NCI-H1417 treated with DMSO at 0.1 percent for 48 hours (cell line): ENCODE measurements at places on chromosomes 1 and 21.

- no peak for DNase-seq
Observed at GRCh38 chr1:117067533-117068370, 7.6 kb downstream of the TTF2 start.

- no peak for DNase-seq
Observed at GRCh38 chr1:159953536-159954515, at the start of gene SLAMF9. Gene SLAMF9, minus strand, starts transcription at chr1:159954237. Its CDS starts 100 bp downstream, at chr1:159954137.

GRCh38 chr1:42010381-42010780 is 91.7 kb upstream of the HIVEP3 start:
- DNase-seq: no peak

DNA sequence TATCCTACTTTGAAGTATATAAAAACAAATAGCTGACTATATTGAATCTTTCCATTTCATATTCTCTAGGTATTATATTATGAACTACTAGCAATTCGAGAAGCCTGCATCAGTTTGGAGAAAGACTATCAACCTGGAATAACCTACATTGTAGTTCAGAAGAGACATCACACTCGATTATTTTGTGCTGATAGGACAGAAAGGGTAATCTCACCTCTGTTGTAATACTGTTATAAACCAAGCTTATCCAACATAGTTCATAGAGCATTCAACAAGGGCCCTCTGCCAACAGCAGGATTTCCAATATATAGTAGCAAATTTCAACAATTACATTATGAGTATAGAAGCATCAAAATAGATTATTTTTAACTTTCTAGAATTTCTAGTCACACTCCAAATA is 43.7 kb upstream of the TEKT2 start:
- no peak for DNase-seq

- no peak for DNase-seq
Observed at GRCh38 chr1:1869469-1869868, 21.4 kb downstream of the GNB1 start.

DNA sequence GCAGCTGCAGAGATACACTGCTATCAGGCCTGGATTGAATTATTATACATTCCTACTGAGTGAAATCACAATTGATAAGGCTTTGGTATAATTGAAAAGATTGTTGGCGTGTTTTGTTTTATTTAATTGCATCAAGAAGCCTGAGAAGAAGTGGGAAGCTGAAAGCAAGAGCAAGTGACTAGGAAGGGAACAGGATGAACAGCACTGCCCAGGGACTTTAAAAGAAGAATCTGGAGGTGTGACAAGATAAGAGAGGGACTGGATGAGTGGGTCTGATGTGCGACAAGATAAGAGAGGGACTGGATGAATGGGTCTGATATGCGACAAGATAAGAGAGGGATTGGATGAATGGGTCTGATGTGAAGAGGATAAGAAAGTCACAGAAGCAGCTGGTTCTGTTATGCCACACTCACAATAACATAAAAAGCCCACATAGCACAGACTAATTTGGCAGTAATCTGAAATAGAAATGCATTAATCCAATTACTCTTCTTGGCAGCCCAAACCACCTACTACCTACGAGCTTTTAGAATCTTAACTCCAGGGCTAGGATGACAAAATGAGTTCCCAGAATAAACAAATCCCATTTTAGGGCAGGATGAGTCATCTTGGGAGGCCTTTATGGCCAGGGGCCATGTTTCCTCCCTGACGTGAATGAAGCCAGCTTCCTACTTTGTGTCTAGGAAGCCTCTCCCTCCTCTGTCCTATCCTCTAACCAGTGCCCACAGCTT is 129.7 kb downstream of the DUSP10 start:
- no peak for DNase-seq

- DNase-seq: no peak
Observed at GRCh38 chr1:119266386-119266785, 102.2 kb upstream of the HAO2 start.

DNA sequence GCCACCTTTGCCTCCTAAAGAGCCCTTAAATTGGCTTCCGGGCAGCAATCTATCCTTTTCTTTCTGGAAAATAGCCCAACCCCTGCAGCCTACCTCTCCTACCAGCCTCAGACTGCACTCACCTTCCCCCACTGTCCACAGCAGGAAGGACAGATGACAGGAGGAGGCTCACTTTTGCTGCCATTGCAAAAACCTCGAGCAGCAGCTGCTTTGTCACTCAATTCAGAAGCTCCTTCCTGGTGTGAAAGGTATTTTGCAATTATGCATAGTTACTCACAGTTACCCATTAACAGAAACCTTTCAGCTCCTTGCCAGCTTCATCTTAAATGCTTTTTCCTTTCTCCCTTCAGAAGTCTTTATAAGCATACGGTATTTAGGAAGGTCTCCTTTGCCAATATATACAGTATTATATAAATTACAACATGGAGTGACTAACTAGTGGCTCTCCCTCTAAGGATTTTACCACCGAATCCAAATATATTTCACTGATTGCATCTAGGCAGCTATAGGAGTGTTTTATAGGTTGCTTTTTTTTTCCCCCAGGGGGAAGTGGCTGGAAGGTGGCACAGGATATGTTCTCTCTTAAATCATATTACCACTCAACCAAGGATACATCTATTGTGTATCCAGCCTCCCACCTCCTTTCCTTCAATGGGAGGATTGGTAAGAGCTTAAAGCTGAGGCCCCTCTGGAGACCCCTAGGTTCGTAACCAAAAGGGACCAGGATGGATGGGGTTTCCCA is 142.1 kb upstream of the IPO9 start:
- DNase-seq: peak; percentile 82

- DNase-seq: no peak
Observed at GRCh38 chr1:32619701-32620485, 30.5 kb downstream of the ZBTB8OS start.

- DNase-seq: no peak
Observed at GRCh38 chr1:85027242-85027983, 20.9 kb downstream of the MCOLN3 start.

- no peak for DNase-seq
Observed at GRCh38 chr1:163047951-163048659, 21.1 kb upstream of the RGS4 start.

- DNase-seq: no peak
Observed at GRCh38 chr1:221376286-221376685, 365.6 kb downstream of the DUSP10 start.

DNA sequence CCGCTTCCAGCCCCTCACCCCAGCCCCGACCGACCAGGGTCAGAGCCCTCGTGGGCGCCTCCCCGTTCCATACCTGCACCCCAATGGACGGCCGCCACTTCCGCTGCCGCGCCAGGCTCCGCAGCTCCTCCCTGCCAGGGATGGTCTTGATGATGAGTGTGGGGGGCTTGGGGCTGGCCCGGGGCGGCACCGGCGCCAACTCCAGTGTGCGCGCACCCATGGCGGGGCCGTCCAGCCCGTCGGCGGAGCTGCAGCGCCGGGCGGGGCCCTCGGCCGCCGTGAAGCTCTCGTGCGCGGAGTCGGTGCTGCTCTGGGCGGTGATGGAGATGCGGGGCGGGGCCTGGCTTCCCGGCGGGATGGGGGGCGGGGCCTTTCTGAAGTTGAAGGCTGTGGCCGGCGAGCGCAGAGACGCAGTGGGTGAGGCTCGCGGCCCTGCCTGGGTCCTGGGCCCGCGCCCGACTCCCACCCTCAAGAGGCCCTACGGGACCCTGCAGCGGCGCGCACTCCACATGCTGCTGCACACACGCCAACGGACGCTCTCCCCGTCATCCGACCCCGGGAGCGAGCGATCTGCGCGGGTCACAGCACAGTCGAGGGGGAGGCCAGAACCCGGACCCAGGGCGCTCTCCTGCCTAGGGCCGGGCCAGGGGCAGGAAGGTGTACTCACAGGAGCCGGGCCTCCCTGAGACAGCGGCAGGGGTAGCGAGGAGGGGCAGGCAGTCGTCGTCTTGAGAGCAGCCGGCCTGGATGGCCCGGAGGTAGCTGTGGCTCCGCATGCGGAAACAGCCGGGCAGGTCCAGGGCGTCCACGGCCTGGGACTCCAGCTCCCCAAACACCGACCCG is 26.1 kb upstream of the SMIM12 start:
- no peak for DNase-seq

DNA sequence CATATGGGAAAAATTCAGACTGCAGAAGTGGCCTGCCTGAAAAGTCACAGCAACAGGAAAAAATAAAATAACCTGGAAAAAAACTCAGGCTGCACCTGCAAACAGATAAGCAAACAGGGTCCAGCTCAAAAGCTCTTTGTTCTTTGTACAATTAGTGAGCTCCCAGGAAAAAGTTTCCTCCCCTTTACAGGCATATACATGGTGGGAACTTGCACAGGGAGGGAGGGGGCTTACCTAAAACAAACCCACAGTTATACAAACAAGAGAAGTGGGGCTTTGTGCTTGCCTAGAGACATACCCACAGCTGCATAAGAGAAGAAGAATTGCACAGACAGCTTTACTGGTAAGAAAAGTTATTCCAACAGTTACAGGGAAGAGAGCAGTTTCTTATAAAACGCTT is 31.7 kb upstream of the COG2 start:
- no peak for DNase-seq

DNA sequence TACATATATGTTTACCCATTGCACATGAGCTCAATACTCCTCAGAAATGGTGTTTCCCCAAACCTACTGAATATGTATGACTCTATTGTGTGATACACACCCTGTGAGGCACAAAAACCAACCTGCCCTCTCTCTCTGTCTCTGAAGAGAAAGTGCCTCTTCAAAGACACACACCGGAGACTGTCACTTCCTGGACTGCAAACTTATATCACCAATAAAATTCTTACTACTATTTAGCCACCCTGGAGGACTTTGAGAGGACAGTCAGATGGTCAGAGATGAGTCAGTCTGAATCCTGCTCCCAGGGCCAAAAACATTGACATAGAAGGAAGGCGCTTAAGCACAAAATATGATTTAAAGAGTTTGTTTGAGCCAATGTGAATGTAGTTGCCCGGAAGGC is 110.4 kb downstream of the PPIAL4G start:
- DNase-seq: no peak

GRCh38 chr1:33244809-33245186 is 11.5 kb upstream of the ZNF362 start:
- no peak for DNase-seq

DNA sequence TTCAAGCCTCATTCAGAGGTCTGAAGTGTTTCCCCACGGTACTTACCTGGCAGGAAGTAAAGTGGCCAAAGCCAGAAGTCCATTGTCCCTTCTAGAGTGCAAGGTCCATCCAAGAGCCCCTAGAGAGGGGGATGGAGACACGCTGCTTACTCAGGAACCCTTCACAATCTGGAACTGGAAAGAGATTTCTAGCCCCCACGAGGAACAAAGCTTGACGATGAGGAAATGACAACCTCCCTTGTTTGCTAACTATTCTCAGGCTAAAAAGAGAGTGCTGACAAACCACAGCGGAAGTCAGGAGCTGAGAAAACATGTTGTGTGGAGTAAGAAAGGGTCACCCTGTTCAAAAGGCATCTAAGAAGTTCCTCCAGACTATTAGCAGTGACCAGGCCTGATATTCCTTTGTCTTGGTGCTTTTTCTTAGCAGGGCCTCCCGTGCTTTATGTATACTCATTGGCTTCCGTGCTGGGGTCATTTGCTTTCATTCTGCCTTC is at the start of gene FCMR:
FCMR (minus strand) TSS at position 170 of the 494 bp plus-strand sequence; CDS start at position 83, 87 bp downstream.
- DNase-seq: no peak

- DNase-seq: no peak
Observed at GRCh38 chr21:31132574-31133242, 94.4 kb upstream of the KRTAP19-8 start.

DNA sequence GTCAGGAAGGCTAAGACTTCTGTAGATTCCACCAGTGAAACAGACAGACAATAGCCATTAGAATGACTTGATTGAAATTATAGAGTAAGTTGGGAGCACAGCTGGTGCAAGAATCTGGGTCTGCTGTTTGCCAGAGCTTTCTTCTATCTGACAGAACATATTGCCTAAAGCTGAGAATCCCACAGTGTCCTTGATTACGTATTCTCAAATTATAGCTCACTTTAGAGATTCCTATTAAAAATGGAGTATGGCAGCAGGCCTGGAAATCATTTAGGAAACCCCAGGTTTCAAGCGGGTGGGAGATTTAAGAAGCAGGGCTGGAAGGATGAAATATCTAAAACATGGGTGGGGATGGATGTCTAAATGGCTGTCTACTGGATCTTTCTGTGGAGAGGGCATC is 639.7 kb upstream of the CXADR start:
- DNase-seq: no peak

- DNase-seq: no peak
Observed at GRCh38 chr1:232389744-232390143, 240.2 kb downstream of the SIPA1L2 start.

- DNase-seq: no peak
Observed at GRCh38 chr1:218656301-218657037, 311.3 kb downstream of the TGFB2 start.

GRCh38 chr1:212561501-212561931 is 47.0 kb upstream of the ATF3 start:
- no peak for DNase-seq

- peak; percentile 24 for DNase-seq
Observed at GRCh38 chr1:210448297-210448892, 119.7 kb downstream of the HHAT start.

DNA sequence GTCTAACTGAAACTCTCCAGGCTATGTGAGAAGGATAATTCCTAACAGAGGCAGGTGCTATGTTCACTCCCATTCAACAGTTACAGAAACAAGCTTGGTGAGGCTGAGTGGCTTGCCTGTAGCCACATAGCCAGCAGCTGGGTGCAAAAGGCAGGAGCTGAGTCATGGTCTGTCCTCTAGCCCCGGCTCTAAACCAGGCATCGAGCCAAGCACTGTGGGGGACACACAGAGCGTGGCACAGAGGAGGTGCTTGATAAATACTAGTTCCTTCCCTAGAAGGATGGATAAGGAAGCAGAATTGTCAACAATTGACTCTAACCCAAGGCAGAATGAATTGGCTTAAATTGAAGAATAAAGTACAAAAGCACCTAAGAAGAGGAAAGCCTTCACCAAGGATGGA is 10.4 kb upstream of the KCNA2 start:
- no peak for DNase-seq

GRCh38 chr1:59266180-59266926 is 30.5 kb upstream of the FGGY start:
- no peak for DNase-seq
